ENCODE measurements at places on chromosomes 16 and 17.

DNA sequence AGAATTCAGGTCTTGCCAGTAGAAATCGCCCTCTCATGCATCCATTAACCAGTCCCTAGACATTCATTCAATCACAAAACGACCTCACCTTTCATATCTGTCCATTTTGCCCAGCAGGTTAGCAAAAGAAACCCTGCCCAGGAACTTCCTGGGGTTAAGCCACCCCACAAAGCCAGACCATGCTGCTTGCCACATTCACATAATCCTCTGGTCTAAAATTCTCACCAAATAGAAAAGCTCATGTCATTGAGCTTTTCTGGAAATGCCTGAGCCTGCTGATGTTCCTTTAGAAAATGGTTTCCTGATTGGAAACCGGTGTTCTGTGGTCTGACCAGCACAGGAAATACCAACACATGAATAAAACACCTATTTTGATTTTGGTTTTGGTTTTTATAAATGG, 21.6 kb upstream of the DYNLRB2 start:
- DNase-seq, result no peak

GRCh38 chr16:18959031-18959505, 24.7 kb upstream of the TMC7 start:
- no peak for DNase-seq

DNA sequence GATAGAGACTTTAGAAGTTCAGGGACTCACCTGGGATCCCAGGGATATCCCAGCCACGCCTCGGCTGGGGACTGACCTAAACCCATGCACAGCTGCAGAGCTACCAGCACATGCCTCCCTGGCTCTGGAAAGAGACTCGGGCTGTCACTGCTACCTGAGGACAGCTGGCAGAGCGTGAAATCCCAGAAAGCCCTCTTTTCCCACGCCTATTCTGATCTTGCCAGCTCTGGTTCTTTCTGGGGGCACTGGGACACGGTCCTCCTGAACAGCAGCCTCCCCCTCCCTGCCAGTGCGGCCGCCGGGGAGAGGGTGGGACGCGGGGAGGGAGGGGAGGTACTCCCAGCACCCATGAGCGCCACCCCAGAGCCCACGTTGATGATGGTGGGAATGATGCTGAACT, 10.8 kb downstream of the P2RX5 start:
- no peak for DNase-seq

- DNase-seq, result no peak
Measured at GRCh38 chr16:5874899-5875298, 777.3 kb upstream of the EEF2KMT start.

DNA sequence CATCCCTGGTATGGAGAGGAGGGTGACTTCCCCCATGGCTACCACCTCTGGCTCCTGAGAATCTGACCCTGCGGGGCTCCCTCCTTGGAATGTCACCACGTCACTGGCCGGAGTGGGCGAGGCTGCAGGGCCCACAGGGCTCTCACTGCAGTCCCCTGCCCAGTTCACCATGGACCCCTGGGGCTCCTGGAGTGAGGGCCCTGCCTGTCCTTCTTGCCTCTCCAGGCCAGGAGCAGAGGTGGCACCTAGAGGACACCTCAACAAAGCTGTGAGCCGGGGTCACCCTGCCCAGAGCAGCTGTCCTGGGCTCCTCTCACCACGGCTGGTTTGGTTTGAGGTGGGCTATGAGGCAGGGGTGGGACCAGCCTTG, 67.8 kb upstream of the GNG13 start:
- DNase-seq, result no peak

- DNase-seq, result no peak
Measured at GRCh38 chr17:6101706-6102105, 31.5 kb downstream of the WSCD1 start.

DNA sequence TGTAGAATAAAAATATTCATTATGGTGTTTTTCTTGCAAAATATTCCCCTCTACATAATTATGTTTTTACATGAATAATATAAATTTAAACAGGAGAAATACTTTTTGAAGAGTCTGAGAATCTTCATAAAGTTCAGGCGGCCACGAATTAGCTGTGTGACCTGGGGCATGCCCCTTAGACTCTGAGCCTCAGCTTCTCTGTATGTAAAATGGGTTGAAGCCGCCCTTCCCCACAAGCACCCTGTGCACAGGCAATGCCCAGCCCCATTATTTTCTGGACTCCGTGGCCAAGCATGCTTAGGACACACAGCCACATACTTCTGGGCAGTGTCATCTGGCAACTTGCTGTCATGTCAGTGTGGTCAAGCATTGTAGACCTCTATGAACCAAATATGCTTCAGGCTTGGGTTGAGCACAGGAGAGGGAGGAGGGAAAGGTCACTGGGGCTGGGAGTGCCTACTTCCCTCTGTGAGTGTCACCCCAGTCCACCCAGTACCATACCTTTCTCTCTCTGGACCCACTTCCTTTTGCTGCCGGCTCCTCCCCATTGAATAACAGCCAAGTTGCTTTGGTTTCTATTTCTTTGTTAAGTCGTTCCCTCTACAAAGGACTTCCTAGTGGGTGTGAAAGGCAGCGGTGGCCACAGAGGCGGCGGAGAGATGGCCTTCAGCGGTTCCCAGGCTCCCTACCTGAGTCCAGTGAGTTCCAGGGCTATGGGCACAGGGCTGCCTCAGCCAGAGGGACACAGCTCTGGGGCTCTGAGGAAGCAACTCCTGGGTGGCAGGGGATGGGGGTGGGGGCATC, at the start of gene LGALS9:
Gene LGALS9 (plus strand): TSS at position 582 of the 804 bp plus-strand sequence. CDS start 78 bp downstream, at position 660.
- DNase-seq, result peak; percentile 61

- DNase-seq, result peak; percentile 65
Measured at GRCh38 chr16:84718-85406, 6.8 kb downstream of the MPG start.

- no peak for DNase-seq
Measured at GRCh38 chr17:49146620-49147306, 14.2 kb downstream of the B4GALNT2 start.

GRCh38 chr17:77606865-77607210, 351.7 kb upstream of the TNRC6C start:
- peak; percentile 18 for DNase-seq

DNA sequence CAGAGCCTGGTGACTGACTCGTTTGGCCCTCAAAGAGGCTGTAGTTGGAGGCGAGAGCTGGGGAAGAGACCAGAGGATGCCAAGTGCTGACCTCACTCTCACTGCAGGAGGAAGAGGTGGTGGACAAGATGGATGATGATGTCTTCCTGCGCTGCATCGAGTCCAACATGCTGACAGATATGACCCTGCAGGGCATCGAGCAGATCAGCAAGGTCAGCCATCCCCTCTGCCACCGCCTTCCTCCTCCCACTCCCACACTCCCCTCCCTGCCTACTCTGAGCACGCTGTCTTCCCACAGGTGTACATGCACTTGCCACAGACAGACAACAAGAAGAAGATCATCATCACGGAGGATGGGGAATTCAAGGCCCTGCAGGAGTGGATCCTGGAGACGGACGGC, 26.9 kb downstream of the POLR2A start:
- DNase-seq, result no peak

- DNase-seq, result no peak
Measured at GRCh38 chr17:75552425-75553294, 27.2 kb downstream of the LLGL2 start.

- no peak for DNase-seq
Measured at GRCh38 chr17:37458805-37459204, 30.9 kb upstream of the DUSP14 start.

DNA sequence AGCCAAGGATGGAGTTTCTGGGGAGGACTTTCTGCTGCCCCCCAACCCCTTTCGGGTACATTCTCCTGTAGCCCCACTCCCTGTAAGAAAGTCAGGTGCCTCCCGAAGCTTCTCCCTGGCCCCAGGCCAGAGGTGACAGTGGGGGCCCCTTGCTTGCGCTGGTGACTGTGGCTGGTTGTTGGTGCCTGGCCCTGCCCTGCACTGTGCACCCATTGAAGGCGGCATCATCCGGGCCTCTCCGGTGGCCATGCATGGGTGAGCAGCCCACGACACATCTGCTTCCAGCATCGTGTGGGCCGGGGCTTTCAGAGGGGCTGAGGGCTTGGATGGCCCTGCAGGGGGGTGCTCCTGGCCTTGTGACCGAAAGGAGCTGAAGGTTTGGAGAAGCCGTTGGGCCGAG, 297.0 kb downstream of the SEC14L1 start:
- no peak for DNase-seq

GRCh38 chr17:2027528-2028233, 2.3 kb upstream of the DPH1 start:
- no peak for DNase-seq

DNA sequence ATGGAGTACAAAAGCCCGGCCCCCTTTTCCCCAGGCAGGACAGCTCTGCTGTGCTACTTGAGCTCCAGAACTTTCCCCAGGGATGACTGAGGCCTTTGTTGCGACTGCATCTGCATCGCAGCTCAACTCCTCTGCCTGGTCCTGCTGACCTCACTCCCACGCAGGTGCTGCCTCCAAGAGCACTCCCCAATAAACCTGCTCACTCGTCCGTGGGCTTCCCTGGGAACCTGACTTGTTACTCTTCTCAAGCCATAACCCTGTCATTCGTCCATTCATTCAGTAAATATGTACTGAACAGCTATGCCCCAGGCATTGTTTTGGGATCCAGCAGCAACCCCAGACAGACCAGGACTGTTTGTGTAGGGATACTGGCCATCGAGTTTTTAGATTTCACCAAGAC, 11.6 kb upstream of the RMI2 start:
- DNase-seq, result no peak

GRCh38 chr17:79633154-79633553, 22.3 kb upstream of the RBFOX3 start:
- DNase-seq, result no peak

DNA sequence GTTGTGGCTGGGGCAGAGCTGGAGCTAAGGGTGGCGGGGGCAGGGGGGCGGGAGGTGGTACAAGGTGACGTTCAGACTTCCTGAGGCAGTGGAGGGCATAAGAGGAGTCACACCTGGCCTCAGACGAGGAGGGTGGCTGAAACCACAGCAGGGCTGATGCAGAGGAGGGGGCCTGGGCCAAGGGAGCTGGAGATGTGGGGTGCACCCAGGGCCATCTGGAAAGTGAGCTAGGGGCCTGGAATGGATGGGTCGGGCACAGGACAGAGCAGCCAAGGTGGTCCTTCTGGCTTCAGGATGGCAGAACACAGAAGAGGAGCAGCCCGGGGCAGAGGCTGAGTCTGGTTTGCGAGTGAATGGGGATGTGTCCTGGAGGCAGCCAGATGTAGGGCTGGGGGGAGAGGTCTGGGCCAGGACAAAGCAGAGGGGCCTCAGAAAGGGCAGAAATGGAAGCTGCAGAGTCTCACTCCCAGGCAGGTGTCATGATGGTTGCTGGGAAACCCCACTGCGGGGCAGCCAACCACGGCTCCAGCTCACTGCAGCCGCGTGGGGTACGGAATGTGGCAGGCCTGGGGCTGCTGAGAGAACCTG, 57.6 kb downstream of the PRMT7 start:
- DNase-seq, result peak; percentile 34

GRCh38 chr17:50252781-50253180, 21.5 kb upstream of the TMEM92 start:
- DNase-seq, result no peak

DNA sequence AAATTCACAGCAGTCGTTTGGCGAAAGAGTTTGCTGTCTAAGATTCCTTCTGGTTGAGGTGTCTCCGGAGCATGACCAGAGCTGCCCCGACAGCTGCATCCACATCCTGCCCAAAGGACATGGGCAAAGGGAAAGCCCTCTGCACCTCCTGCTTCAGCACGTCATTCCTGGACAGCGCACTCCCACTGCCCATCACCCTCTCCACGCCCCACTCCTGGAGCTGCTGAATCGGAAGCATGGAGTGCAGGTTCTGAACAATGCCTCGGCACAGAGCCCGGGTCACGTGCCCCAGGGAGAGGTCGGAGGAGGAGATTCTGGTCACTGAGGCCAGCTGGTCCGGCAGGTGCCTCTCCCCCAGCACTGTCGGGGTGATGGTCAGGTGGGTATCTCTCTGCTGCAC, 1.3 kb upstream of the TRPV1 start:
- no peak for DNase-seq

- no peak for DNase-seq
Measured at GRCh38 chr17:9714801-9715200, 69.5 kb downstream of the USP43 start.

DNA sequence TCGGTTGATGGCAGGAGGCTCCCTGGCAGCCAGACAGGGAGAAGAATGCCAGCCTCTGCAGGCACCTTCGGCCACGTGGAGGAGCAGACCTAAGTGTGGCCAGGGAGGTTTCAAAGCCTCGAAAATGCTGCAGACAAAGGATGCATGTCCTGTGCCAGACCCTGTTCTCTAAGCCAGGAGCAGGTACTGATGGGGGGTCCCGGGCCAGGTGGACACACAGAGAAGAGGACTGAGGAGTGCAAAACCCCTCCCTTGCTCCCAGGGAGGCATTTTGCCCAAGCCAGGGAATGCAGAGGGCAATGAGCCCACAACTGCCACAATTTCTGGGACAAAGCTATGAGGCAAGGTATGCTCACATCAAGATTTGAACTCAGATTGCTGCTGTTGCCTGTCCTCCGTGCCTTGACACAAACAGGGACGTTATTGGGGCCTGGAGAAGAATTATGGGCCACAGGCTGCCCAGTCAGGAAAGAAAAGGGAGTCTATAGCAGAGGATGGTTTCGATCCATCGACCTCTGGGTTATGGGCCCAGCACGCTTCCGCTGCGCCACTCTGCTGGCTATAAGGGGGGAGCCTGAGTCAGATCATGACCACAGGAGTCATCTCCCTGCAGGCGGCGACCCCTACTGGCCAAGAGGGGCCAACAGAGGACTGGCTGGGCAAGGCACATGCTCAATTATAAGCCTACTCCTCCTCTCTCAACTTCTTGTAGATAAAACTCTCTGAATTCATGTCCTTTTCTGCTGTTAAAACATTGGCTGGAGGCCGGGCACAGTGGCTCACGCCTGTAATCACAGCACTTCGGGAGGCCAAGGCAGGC, 25.1 kb upstream of the FOXK2 start:
- peak; percentile 95 for DNase-seq

DNA sequence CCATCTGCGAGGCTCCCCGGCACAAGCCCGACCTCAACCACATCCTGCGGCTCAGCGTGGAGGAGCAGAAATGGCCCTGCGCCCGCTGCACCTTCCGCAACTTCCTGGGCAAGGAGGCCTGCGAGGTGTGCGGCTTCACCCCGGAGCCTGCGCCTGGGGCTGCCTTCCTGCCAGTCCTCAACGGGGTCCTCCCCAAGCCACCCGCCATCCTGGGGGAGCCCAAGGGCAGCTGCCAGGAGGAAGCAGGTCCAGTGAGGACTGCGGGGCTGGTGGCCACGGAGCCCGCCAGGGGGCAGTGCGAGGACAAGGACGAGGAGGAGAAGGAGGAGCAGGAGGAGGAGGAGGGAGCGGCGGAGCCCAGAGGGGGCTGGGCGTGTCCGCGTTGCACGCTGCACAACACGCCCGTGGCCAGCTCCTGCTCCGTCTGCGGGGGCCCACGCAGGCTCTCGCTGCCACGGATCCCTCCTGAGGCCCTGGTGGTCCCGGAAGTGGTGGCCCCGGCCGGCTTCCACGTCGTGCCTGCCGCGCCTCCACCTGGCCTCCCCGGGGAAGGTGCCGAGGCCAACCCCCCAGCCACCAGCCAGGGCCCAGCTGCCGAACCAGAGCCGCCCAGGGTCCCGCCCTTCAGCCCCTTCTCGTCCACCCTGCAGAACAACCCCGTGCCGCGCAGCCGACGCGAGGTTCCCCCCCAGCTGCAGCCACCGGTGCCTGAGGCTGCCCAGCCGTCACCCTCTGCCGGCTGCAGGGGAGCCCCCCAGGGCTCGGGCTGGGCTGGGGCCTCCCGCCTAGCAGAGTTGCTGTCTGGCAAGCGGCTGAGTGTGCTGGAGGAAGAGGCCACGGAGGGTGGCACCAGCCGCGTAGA, 13.1 kb upstream of the PRR35 start:
- DNase-seq, result no peak

- DNase-seq, result peak; percentile 75
Measured at GRCh38 chr16:71367241-71367976, 8.9 kb downstream of the CALB2 start.

Data from RPMI8226 (cell line).